ENCODE measurements at places on chromosomes 6 and 20.

GRCh38 chr6:130215526-130215925, 7.2 kb downstream of the SAMD3 start:
- DNase-seq = peak; percentile 35

DNA sequence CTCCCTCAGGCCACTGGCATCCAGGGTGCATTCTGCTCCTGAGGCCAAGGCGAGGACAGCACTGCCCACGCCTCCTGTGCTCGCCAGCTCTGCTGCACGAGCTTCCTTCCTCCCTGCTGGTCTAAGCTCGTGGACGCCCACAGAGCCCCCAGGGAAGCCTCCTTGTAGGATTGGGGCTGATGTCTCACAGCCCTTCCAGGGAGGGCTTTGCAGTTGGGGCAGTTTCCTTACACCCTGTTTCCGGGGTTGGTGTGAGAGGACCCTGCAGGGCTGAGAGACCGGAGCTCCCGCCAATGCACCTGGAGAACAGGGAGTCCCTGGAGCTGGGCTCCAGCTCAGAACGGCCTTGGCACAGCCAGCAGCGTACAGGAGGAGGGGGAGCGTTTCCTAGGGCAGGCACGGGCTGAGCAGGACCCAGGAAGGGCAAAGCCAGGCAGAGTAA, 172.4 kb upstream of the PDE10A start:
- no peak for DNase-seq

DNA sequence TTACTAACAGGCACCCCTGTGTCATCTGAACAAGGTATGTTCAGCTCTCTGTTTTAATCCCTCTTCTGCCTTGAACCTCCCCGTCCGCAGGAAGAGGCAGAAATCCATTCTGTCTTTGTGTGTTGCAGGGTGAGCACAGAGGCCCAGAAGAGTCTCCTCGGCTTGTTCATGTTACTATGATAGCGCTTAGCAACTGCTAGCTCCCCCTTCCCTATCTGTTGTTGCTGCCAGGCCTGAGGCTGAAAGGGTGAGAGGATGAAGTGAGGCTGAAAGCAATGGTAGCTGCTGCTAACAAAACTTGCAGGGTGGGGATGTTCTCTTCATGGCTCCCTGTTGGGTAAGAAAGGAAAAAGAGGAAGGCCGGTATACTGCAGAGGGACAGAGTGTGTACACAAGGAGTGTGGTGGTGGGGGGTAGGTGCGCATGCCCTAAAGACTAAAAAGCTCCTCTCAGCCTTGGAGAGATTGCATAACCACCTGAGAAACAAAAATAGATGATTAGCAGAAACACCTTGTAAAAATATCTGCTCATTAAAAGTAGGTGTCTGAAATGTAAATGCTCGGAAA, 55.2 kb upstream of the CITED2 start:
- DNase-seq = no peak

- DNase-seq = no peak
Observed at GRCh38 chr6:167491438-167492099, 166.7 kb downstream of the TTLL2 start.

- DNase-seq = no peak
Observed at GRCh38 chr20:35515949-35516645, 13.4 kb downstream of the C20orf173 start.

- DNase-seq = no peak
Observed at GRCh38 chr6:137680705-137681346, 186.2 kb upstream of the TNFAIP3 start.

- DNase-seq = no peak
Observed at GRCh38 chr6:53588816-53589509, 44.1 kb upstream of the GCLC start.

- no peak for DNase-seq
Observed at GRCh38 chr20:6265204-6265904, 142.5 kb upstream of the FERMT1 start.

- DNase-seq = no peak
Observed at GRCh38 chr6:130159956-130160355, 62.8 kb downstream of the SAMD3 start.

DNA sequence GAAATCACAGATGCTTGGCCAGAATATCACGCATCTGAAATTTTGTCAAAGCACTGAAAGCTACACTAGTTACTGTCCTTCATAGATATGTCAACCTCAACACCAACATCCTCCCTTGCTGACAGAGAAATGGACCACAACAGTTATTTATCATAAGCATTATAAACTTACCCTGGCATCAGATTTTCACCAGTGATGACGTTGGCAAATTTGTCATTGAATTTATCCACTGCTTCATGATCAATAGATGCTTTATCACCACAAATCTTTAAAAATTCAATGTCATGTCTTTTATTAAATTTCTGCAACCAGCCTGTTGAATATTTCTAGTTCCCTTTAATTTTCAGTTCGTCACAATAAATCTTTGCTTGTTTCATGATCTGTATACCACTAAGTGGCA, 205.7 kb downstream of the GJA1 start:
- no peak for DNase-seq

GRCh38 chr6:143234734-143235133, 174.0 kb downstream of the AIG1 start:
- DNase-seq = no peak

GRCh38 chr6:143775336-143775735, 67.8 kb upstream of the LTV1 start:
- DNase-seq = no peak

- DNase-seq = no peak
Observed at GRCh38 chr6:49118478-49118877, 344.6 kb downstream of the MMUT start.

- no peak for DNase-seq
Observed at GRCh38 chr20:41131594-41132387, 5.6 kb upstream of the PLCG1 start.

Measured in KG1 (cell line).